Activated CD4-positive, alpha-beta T cell treated with anti-CD3 and anti-CD28 coated beads for 48 hours (primary cell): ENCODE measurements at places on chromosomes 2 and 18.

DNA sequence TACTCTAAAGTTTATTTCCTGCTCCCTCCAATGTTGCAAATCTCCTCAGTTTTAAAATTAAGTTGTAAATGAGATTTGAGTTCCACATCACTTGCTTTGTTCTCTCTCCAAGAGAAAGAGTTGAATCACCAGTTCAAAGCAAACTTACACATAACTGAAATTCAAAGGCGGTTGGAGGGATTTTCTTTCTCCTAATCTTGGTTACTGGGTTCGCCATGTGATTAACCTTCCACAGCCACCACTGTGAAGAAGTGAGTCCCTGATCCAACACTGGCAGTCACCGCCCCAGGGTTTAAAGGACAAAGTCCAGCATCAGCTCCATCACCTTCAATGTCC is 247.1 kb downstream of the MYCN start:
- DNase-seq: no peak

DNA sequence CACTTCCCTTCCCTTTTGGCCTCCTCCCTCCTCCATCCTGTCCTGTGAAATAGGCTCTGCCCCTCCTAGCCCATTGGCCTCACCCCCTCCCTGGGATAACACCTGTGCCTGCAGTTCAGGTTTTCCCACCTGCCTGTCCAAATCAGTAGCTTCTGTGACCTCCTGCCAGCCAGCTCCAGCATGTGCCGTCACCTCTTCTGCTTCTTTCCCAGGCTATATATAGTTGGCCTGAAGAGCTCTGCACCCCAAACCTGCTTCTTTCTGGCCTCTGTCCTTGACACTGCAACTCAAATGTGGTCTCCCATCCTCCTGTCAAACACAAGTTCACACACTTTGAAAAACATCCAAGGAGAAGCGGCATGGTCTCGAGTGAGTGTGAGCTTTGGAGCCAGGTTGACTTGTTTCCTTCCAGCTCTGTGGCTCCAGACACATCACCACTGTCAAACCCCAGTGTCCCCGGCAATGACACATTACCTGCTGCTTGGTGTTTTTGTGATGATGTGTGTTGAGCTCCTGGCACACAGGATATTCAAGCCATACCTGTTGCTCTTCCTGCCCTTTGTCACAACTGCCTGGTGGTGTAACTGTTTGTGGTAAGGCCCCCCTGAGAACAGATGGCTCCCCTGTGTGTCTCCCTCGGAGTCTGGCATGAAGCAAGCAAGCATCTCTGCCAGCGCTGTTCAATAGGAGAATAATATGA is 143.6 kb upstream of the DAPL1 start:
- DNase-seq: no peak

- no peak for DNase-seq
These were observed 3.6 kb downstream of the CXCR4 start for GRCh38 chr2:136114382-136114781.

DNA sequence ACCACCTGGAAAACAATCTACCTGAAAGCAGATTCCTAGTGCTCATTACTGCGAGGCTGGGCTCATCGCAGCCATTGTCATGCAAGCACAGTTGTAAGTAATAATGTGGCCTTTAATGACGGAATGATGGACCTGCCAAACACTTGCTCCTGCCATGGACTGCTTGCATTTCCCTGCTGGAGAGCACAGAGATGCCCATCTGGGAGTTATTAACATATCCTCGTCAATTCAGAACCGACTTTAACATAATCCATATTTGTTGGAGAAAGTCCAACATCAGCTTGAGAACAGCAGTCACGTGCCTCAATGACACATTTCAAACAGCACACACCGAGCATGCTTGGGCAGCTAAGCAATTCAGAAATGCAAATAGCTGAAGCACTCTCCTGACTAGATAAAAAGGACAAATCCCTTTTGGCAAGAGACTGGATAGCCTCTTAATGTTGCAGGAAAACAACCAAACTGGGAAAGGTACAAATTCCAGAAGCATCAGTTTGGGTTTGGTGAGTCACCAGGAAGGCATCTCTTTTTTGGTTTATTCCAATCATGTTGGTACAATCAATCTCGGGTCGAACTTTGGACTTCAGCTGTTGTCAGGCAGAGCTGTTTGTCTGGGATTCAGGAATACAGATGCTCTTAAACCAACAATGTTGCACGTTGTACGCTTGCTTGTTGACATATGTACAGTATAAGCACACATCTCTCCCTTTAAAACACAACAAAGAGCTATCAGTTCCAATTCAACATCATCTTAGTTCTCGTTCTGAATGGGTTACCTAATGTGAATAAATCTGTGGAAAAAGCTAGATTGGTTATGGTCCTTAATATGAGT is 395.8 kb downstream of the LNPK start:
- DNase-seq: no peak

DNA sequence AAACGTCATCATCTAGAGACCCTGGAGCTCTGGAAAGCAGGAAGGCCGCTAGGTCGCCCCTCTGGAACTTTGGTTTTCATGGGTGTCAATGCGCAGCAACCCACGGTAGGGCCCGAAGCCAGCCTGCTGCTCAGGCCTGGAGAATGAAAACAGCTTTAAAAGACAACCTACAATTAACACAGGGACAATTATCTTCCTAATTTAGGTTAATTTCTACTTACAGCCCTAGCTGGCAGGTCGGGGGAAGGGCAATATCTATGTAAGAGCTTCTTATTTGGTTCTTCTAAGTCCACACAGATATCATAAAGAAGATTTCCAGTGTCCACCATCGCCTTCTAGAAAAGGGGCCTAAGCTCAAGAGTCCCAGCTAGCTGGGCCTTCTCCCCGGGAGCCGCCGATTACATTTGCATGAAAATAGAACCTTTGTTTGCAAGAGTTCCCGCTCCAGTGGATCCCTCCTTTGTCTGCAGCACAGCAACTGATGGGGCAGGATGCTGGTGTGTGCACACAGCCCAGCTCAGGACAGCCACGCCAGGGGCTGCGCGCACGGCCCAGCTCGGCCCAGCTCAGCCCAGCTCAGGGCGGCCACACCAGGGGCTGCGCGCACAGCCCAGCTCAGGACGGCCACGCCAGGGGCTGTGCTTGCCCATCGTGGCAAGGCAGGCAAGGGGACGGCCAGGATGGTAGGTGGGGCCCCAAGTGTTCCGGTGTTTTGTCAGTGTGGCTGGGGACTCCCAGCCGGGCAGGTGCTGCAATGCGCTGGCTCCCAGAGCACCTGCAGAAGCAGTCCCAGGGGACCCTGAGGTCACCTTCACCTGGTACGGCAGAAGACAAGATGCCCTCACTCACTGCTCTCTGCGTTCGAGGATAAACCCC is 109.1 kb downstream of the HDAC4 start:
- DNase-seq: no peak

GRCh38 chr18:37452015-37452414 is 113.6 kb downstream of the CELF4 start:
- DNase-seq: no peak

DNA sequence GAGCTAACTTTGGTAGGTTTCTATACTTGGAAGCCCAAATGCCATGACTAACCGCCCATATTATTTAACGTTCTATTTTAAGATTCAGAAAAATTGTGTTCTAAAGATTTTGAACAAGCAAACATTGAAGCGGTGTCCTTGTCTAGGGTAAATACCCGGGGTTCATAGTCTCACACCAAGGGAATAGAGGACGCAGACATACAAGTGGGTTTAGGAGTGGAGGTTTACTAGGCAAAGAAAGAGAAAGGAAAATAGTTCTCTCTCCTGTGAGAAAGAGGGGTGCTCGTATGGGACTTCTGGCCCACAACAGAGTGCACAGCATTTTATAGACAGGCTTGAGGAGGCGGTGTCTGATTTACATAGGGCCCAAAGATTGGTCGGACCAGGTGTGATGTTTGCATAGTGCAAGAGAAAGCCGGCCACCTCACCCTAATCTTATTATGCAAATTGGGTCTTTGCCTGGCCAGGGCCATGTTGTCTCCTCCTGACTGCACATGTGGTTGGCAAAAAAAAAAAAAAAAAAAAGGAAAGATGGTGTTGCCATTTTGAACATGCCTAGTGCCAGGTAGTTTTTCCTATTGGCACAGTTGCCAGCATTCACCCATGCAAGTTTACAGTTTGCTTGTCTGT is 1062.6 kb downstream of the LRP1B start:
- DNase-seq: no peak

GRCh38 chr2:230326453-230327417 is at the start of gene SP140L:
TSS of gene SP140L (plus strand) at chr2:230327193. CDS start at chr2:230327270, 77 bp downstream.
- DNase-seq: peak; percentile 84

DNA sequence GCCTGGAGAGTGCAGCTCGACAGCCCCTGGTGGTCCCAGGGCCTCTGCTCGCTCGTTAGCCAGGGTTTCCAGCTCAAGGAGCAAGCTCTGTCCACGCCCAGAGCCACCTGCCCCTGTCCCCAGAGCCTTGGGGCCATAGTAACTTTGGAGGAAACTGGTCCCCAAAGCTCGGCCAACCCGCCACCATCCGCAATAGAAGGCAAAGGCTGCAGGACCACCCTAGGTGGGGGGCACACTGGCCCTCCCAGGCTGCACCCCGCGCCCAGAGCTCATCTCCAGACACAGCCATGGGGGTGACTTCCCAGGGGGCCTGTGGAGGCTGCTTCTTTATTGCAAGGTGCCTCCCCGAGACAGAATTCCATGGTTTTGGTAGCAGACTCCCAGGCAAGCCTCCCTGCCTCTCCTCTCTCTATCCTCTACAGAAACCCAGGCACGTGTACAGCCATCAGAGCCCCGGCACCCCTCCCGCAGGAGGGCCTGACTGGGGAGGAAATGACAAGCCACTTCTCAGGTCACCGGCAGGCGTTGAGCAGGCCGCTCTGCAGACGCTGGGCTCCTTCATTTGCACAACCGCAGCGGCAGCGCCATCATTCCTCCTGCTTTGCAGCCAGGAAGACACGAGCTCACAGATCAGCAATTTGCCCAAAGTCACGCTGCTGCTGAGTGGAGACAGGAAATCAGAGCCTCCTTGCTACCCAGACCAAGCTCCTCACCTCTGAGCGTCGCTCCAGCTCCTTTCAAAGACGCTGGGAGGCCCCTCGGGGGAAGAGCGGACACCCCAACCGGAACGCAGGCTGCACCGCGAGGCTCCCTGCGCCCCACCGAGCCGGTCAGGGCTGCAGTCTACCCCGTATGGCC is 80.2 kb downstream of the NDUFA10 start:
- peak; percentile 40 for DNase-seq

DNA sequence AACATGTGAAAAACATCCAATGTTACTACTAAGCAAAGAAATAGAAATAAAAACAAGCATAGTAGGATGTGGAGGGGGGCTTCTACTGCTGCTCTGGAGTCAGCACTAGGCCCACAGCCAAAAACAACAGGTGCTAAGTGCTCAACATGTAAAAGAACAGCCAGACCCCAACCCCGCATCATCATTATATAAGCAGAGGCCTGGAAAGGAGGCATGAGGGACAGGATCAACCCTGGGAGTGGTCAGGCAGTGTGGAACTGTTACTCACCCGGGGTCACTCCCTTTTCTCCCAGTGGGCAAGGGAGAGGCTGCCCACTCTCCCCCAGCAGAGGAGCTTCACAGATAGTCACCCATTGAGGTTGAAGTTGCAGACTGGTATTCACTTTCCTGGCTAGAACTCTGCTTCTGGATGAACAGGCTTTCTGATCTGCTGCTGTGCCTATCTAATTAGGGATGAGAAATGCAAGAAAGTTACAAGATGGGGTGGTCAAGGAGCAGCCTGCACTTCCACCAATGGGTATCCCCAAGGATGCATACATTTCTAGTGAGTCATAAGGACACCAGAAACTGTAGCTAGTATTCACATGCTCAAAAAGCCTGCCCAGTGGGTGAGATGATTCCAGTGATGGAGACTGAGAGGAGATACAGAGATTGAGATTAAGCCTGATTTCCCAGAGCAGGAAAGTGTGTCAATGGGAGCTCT is 480.1 kb upstream of the TCF4 start:
- DNase-seq: no peak

GRCh38 chr2:63344575-63345284 is 243.5 kb downstream of the WDPCP start:
- DNase-seq: no peak

- peak; percentile 54 for DNase-seq
These were observed 224.5 kb downstream of the FAM210A start for GRCh38 chr18:13501891-13502290.

- peak; percentile 47 for DNase-seq
These were observed 45.8 kb upstream of the RBM44 start for GRCh38 chr2:237752761-237753165.

GRCh38 chr2:15943378-15944280 is 3.3 kb downstream of the MYCN start:
- peak; percentile 52 for DNase-seq

GRCh38 chr2:146952696-146953095 is 892.1 kb upstream of the ACVR2A start:
- DNase-seq: no peak

DNA sequence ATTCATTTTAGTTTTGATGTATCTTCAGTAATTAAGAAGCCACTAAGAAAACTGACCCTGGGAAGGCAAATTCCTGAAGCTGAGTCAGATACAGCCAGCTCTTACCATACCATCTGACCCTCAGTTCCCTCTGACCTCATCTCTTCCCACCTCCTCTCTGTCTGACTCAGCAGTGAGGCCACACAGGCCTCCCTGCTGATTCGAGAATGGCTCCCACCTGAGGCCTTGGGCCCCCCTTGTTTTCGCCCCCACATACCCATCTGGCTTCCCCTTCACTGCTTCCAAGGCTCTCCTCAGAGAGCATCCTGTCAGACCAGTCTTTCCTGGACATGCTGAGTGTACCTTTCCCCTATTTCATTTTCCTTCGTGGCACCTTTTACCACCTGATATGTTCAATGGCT is 71.0 kb upstream of the CYP1B1 start:
- DNase-seq: peak; percentile 6

DNA sequence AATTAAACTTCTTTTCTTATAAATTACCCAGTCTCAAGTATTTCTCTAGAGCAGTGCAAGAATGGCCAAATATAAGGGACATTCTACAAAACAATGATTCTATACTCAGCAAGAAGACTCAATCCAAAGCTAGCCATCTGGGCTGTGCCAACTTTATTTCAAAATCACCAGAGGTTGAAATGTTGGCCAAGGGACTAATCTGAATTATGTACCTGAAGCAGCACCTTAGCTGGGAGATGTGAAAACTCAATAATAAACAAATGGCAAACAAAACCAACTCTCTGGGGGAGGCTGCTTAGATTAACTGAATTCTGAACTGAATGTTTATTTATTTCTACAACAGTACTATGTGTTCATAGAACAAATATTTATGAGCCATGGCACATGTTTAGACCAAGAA is 251.3 kb downstream of the RDH14 start:
- DNase-seq: no peak

DNA sequence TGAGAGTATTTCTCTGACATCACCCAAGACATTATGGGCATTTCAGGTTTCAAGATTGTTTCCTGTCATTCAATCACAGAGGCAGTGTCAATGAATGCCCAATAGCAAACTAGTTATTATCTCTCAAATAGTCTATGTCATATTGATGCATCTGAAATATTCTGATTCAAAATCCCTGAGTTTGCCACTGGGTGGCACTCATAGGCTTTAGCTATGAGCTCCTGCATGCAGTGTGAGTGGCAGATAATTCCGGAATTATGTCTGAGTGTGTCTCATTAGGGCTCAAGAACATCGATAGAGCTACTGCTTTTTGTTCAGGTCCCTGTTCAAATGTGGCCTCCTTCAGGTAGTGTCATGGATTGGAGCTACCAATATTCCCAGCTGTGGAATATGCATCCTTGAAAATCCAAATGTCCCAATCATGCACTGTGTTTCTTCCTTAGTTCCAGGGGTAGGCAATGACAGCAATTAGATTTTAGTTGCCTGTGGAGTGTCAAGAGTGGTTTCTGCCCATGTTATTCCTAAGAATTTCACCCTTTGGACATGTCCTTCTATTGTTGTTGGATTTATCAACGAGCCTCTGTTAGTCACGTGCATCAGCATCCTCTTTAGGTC is 7.8 kb upstream of the OR6B3 start:
- DNase-seq: peak; percentile 62
